ENCODE measurements at places on chromosomes 1 and 21. TPM values are rescaled to one million over a fixed set of nuclear protein-coding genes. Genes with fewer than 3 reads are reported as not detected.

VPS13D gene
- 16.2 TPM for total RNA-seq

CHIT1 gene
- not detected for total RNA-seq

POFUT2 gene
- 16.9 TPM for total RNA-seq

ERICH3 gene
- total RNA-seq = not detected

ASCL5 gene
- not detected for total RNA-seq

ST6GALNAC5 gene
- total RNA-seq = not detected

MEGF6 gene
- 121 TPM for total RNA-seq

SPRR2G gene
- total RNA-seq = not detected

WNT3A gene
- total RNA-seq = not detected

ZMPSTE24 gene
- total RNA-seq = 36.7 TPM

LIPI gene
- total RNA-seq = not detected

SLC30A10 gene
- 2.1 TPM for total RNA-seq

SLC2A5 gene
- not detected for total RNA-seq

OR2T35 gene
- total RNA-seq = not detected

Data from MG63 (cell line).